ENCODE measurements at places on chromosomes 2 and 18.

DNA sequence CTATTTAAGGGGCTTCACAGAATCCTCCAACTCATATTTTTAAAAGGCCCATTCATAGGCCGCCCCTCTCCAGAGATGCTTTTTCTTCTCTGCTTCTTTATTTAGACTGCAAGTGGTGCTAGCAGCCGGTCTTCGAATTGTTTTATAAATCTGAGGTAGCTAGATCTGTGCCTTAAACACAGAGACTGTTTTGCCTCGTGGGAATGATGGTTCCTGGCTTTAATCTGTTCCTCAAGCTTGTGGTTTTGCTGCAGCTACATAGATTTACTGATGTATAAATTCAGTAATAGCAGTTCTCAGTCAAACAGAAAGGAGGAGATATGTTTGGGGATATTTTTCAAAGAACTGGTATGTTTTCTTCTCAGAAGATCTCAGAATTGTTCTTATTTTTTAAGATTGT is 45.3 kb downstream of the TNFRSF11A start:
- DNase-seq, result no peak

- DNase-seq, result no peak
Measured at GRCh38 chr2:95121093-95121406, 558 bp downstream of the MRPS5 start.

GRCh38 chr2:118989481-118989880 is 47.5 kb downstream of the MARCO start:
- peak; percentile 10 for DNase-seq

DNA sequence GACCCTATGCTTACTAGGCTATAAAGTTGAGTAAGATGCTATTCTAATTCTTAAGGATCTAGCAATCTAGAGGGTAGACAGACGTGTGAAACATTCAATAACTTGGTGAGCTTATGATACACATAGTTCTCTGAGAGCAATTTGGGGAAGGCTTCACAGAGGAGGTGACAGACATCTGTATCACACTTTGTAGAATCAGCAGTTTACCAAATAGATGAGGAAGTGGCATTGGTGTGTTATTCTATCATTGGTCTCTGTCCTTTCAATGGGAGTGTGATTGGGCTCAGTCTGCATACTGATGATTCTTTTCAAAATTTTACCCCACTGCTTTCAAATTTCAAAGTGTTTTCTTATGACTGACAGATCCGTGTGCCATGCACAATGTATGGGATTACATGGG is 47.0 kb upstream of the TMEM178A start:
- no peak for DNase-seq

- DNase-seq, result no peak
Measured at GRCh38 chr18:22226801-22227200, 57.4 kb downstream of the GATA6 start.

- no peak for DNase-seq
Measured at GRCh38 chr18:49207361-49207760, 253.1 kb downstream of the DYM start.

All from stimulated activated CD8-positive, alpha-beta memory T cell treated with anti-CD3 and anti-CD28 coated beads, Interleukin-4, amount 100 ng/mL, for 48 hours (primary cell).